ENCODE measurements at places on chromosomes 4 and X.

- no peak for DNase-seq
These were observed 99.3 kb downstream of the TEX11 start for GRCh38 chrX:70808942-70809940.

DNA sequence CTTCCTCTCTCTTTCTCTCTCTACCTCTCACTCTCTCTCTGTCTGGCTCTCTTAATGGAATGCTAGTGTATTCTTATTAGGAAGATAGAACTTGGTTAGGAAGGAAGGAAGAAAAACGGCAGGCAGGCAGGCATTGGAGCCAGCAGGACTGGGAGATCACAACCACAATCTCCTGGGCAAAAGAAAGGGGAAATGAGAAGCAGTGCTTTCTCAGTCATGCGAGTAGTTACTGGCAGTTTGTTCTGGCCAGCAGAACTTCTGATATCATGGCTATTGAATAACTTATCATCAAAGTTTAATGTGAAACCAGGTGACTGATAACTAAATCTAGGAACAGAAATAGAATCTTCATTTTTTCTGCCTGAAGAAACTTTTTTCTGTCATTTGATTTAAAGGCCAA is 60.9 kb upstream of the PAGE1 start:
- DNase-seq = no peak

DNA sequence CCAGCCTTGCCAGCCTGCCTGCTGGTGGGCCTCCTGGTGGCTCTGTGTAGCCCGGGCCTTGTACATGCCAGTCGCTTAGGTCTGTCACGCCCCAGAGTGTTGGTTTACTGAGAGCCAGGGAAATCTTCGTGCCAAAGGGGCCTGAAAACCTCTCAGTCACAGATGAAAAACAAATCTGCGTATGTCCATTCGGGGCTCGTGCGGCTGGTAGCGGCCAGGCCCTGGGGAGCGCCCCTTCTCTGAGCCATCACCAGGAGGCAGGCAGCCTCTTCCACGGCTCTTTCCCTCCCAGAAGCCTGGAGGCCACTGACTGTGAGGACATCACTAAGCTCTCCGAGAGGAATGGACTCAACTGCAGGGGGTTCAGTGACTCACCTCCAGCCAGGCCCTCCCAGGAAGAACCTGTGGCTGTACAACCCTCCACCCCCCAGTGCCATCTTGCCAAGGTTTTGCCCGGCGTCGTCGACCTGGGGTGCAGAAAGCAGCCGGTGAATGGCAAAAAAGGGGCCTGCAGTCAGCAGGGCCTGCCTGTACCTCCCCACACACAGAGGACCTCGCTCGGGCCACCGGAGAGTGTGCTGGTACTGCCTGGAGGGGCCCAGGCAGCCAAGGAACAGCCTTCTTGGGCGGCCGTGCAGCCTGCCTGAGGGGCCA is 162.2 kb downstream of the BCOR start:
- DNase-seq = no peak

GRCh38 chr4:124505211-124505610 is 207.3 kb downstream of the ANKRD50 start:
- no peak for DNase-seq

DNA sequence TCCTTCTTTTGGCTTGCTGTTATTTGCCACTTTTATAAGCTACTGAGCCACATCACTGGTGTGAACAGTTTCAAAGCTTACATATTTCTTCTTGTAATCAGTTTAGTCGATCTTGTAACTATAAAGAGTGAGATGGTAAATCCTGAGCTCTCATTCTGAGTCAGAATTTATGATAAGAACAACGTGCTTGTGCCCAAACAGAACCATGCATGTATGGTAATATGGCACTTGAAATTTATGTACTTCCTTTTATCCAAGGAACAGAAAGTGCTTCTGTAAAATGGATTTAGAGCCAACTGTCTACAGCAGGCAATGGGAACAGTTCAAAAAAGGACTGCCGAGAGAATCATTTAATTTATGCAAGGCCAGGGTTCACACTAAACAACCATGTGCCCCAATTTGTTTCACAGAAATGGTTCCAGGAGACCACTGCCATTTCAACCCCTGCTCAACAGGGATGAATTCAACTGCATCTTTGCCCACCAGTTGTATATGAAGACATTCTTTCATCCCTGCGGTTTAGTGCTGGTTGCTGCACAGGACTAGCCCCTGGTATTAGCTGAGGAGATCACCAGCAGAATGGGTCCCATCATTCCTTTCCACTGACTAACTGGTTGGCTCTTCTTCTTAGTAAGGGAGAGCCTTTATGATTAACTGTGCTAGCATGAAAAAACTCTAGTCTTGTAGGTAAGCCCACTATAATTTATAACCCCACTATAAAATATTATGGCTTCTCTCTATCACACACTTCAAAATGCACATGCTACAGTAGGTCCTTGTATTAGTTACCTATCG is 162.9 kb upstream of the PGRMC2 start:
- DNase-seq = no peak

- DNase-seq = peak; percentile 50
These were observed 2.8 kb upstream of the CLCN5 start for GRCh38 chrX:49919617-49920016.

GRCh38 chrX:11611965-11612364 is 53.8 kb downstream of the ARHGAP6 start:
- no peak for DNase-seq

DNA sequence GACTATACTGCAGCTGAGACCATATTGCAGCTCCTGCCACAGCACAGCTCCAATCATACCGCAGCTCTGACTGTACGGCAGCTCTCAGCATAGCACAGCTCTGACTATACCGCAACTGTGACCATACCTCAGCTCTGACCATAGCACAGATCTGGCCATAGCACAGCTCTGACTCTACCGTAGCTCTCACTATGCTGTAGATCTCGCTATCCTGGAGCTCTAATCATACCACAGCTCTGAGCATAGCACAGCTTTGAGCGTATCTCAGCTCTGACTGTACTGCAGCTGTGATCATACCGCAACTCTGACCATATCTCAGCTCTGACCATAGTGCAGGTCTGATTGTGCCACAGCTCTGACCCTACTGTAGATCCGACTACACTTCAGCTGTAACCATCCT is 139.2 kb downstream of the ASMT start:
- no peak for DNase-seq

- no peak for DNase-seq
These were observed 119.1 kb downstream of the SH3RF1 start for GRCh38 chr4:169151671-169152070.

- DNase-seq = no peak
These were observed 318.3 kb upstream of the SLC7A11 start for GRCh38 chr4:138560448-138560847.

GRCh38 chr4:122602277-122603142 is 18.4 kb downstream of the IL21 start:
- no peak for DNase-seq

- no peak for DNase-seq
These were observed 540.0 kb downstream of the SPRY1 start for GRCh38 chr4:123936621-123937043.

DNA sequence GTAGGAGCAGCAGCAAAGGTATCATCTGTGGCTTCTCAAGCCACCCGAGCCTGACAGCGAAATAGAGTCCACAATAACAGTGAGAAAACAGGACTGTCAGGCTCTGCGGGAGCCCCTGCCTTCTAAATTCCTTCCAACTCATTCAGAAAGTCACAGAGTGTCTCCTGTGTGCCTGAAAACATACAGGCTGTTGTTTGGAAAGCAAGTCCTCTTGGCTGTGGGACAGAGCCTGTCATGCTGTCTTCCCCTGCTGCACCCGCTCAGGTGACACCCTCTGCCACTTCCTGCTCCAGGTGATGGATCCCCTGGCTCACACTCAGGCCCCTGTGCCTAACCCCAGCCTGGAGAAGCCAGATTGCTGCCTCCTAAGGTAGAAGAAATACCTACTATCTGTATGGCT is 152.3 kb downstream of the RAB28 start:
- DNase-seq = no peak

DNA sequence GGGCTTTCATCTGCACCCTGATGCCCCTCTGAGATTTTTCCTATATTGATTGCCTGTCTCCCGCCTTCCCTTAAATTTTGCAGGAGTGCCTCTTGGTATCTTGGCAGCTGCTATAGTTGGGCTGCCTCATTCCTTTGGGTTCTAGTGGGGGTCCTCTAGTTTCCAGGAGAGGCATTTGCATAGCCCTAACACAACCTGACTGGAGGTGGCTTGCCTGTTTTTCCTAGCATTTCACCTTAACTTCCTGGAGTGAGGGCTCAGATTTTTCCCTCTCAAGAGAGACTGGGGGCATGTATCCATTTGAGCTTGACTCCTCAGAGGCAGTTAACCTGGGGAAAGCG is 46.0 kb downstream of the UGT2A3 start:
- DNase-seq = no peak

DNA sequence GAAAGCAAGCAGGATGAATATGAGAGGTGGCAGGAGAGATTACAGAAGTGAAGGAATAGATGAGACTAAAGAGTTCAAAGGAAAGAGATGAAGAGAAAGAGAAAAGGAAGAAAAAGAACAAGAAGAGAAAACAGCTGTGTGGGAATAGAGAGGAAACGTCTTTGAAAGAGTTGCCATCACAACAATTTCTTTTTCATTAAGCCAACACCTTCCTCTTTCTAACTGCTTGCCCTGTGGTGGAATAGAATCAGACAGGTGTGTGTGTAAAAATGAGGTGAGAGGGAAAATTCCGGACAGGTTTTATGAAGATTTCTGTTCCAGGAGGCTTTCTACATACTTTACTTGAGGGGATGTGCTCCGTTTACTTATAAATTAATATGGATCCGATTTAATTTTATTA is 28.8 kb downstream of the DTHD1 start:
- DNase-seq = no peak

- DNase-seq = no peak
These were observed 1121.5 kb upstream of the TENM3 start for GRCh38 chr4:181121733-181122132.
